ENCODE measurements at places on chromosomes 6 and 20. TPM values are rescaled to one million over a fixed set of nuclear protein-coding genes. Genes with fewer than 3 reads are reported as not detected.

DNA sequence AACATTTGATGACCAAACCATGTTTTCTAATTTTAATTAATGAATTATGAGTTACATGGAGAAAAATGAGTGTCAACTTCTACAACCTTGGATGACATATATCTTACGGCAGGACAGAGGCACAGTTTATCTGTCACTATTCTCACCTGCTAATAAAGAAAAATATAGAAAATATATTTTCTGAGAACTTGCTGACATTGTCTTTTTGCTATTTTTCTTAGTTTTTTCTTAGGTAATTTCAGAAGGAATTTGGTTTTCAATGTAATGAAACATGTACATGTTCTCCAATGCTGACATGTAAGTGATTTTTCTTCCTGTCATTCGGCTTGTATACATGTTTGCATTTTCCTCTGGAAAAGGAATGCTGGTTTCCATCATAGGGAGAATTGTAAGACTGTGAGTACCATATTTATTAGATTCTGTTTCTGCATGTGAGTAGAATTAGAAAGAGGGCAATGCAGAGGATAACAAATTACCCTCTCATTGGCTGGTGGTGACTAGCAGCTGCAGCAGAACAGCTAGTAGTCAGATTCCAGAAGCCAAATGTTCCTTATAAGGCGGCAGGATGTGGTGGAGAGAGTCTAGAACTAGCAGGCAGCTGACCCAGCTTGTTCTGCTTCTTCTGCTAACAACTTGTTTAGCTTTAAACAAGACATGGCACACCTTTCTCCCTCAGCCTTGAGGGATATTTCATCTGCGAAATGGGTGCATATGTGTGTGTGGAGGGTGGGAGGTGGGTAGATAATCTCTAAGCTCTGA is 132.8 kb upstream of the SPACA1 start:
- no peak for DNase-seq

DNA sequence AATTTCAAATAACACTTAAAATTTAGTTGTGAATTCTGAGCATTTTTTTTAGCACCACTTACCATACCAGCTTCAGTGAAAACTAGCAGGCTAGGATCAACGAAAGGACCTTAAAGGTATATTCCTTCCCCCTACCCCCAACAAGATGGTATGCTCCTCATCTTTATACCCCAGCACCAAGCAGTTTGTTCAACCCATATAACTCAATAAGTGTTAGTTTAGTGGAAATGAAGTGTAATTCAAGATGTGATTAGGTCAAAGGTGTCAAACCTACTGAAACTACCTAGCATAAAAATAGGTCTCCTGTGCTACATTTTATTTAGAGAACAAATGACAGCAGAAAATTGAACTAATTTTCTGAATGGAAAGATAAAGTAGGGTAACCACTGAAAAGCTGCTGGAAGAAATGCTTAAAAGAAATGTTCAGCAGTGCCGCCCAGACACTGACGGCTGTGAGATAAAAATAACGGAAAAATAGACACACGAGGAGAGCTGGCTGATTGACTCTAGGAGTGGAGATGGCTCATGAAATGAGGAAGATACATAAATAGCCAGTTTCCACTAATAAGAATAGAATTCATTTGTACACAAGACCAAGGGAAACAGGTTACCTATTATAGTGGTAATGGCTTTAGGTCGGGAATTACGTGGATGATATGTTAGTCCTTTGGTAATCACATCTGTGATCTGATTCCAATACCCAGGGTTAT is 94.8 kb downstream of the IPCEF1 start:
- DNase-seq = no peak

DNA sequence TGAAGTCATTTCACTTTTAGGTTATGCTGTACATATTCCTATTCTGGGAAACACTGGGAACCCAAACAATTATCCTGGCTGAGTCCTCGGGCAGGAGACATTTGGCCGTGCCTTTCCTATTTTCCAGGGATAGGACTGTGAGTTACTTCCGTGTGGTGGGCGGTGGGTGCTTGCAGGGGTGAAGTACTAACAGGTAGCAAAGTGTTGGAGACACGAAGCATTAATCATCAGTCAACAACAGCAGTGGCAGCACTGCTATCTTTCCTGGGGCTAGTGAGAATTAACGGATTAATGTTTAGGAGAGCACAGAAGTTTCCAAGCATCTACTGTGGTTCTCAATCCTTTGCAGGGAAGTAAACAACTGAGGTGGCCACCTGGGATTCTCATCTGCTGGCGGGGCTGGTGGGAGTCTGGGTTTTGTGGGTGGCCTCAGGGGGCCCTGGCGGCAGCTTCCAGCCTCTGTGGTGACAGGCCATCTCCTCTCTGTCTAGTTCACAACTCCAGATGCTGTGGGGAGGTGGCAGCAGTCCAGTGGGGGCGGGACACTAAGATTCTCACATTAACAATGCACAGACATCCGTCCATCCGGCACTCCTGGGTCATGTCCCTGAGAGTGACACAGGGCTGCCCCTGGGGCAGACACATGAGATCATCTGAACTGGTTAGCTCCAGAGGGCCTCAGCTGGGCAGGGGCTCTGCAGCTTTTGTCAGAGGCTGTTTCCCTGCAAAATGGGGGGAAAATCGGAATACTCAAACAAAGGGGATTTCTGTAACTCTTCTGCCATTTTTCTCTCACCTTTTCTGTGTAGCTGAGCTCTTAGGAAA is 90.9 kb downstream of the GJA10 start:
- no peak for DNase-seq

DNA sequence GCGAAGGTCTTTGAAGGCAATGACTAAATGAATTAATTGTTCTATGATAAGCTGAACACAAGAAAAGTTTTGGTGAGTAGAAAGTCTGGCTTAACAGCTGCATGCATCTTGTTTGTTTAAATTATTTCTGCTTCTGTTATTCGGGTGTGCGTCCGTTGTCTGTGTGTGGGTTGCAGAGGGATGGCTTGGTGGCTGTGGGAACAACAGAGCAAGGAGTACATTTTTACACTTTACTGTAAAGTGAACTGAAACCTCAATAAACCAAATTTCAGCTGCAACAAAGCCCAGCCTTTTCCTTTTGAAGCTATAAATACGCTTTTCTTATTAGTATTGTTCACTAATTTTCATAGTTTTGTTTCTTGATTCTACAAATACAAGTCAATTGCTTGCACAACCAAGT is 3.5 kb upstream of the LAMP5 start:
- no peak for DNase-seq

- no peak for DNase-seq
These were observed 10.9 kb downstream of the DUSP15 start for GRCh38 chr20:31859266-31859997.

DNA sequence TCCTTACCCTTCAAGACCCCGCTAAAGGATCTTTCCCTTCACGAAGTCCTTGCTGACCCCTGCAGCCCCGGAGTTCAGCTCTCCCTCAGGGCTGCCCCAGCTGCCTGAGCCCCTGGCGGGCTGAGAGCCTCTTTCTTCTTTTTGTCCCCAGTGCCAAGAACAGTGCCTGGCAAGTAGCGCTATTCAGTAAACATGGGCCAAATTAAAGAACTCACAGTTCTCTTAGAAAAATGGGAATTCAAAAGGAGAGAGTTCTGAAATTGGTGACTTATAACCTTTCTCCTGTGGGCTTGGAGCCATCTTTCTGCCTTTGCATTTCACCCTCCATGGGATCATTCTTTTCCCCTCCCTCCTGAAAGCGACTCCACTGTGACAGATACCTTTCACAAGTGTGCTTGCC is 227.2 kb downstream of the TMEM242 start:
- DNase-seq = no peak

GRCh38 chr6:92828788-92829187 is 590.6 kb downstream of the EPHA7 start:
- no peak for DNase-seq

DNA sequence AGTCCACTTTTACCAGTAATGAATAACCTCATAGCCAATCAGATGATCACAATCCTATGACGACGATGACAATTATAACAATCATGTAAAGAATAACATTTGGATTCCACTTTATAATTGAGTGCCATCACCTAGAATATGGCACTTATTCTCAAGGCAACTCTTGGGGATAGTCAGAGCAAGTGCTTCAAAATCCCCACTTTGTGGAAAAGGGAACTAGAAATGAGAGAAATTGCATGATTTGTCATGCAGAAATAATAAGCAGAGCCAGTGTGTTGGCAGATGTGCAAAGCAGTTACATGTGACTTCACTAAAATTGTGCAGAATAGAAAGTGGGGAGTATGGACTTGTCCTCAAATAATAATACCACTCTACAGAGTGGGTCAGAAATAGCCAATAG is 41.3 kb downstream of the FRK start:
- DNase-seq = no peak

DNA sequence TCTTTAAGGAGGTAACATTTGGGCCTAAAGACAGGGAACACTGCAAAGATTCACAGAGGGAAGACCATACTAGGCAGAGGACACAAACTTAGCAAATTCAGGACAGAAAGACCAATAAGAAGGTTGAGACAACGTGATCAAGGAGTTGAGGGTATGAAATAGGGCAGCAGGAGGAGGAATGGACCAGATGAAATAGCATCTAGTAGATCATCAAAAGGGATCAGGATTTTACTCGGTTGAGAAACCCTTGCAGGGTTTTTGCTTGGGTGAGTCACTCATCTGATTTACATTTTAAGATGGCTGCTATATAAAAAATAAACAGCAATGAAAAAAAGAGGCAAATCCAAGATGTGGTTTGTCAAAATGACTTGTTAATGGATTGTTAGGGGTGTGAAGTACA is 4.7 kb downstream of the BCLAF1 start:
- DNase-seq = no peak

The SSTR4 gene
- not detected for total RNA-seq

The SCGN gene
- not detected for total RNA-seq

The PDE7B gene
- 16.5 TPM for total RNA-seq

The DNAAF9 gene
- 5.6 TPM for total RNA-seq
